ENCODE measurements at places on chromosomes 4 and X. TPM values are rescaled to one million over a fixed set of nuclear protein-coding genes. Genes with fewer than 3 reads are reported as not detected.

DNA sequence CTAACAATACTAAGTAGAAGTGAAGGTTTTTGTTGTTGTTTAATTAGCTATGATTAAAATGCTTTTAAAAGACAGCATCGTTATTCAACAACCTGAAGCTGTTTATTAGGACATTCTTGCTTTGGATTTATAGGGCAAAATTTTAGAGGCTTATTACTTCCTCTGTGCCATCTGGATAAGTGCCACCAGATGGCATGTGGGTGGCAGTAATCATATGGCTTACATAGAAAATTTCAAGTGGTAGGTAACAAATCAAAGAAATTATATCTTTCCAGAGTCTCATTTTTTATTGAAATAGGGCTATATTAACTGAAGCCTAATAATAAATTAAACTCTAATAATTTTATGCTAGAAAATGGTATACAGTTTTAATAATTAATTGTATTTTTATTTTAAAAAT is 83.3 kb upstream of the HTR2C start:
- DNase-seq: no peak

Gene MAGEC3
- not detected for total RNA-seq

Gene HSFX2
- total RNA-seq: not detected

DNA sequence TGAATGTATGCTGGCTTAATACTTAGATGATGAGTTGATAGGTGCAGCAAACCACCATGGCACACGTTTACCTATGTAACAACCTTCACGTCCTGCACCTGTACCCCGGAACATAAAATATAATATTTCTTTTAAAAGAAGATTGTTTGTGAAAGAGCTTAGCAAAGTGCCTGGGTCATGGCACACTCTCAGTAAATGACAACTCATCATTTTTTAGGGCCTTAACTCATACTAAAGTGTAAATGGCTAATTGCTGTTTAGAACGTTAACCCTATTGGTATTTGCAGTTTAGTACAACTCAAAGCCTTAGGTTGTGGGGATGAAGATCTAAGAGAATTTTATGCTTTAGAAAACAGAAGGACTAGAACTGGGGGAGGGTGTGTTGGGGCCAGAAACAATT is 67.7 kb downstream of the SEL1L3 start:
- no peak for DNase-seq

GRCh38 chr4:6327220-6327917 is 57.7 kb downstream of the WFS1 start:
- peak; percentile 77 for DNase-seq

GRCh38 chr4:2219233-2219760 is 22.6 kb downstream of the HAUS3 start:
- DNase-seq: no peak

DNA sequence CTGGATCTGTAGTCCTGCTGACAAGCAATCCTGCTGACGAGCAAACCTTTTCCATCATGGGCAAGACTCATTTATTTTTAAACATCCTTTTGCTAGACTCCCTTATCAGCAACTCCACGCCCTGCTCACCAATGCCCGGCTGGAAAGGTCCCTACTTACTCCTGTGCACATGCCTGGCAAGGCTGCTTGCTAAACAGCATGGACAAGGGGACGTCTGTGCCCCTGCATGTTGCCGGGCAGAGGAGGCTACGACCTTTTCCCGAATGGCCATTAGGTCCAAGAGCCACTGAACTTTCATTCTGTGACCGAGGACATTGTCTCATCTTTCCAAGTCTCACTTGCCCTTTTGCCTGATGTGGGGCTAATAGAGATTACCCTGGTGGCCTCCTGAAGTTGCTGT is 98.6 kb downstream of the MGST2 start:
- no peak for DNase-seq

Gene FGFR3
- total RNA-seq: 0.97 TPM

Gene MAML3
- total RNA-seq: 1.5 TPM

- no peak for DNase-seq
These were observed 924.0 kb upstream of the INTU start for GRCh38 chr4:126708716-126709115.

DNA sequence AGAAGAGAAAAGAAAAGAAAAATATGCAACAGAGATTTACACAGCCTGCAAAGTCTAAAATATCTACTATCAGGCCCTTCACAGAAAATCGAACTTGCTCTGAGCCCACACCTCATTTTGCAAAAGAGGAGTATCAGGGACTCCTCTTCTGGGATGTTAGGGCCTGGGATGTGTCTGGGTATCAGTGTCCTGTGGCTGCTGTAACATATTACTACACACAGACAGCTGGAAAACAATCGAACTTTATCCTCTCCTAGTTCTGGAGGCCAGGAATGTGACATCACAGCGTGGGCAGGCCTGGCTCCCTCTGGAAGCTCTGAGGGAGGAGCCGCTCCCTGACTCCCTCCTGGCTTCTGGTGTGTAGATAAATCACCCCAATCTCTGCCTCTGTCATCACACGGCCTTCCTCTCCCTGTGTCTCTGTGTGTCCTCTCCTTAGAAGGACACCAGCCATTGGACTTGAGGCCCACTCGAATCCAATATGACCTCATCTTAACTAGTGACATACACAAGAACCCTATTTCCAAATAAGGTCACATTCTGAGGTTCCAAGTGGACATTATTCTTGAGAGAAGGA is 52.9 kb downstream of the PPP2R2C start:
- peak; percentile 36 for DNase-seq

Gene PNMA6F
- not detected for total RNA-seq

All from GM23248 (cell line).